ENCODE measurements at places on chromosomes 3 and 15.

GRCh38 chr15:72912996-72913395, 129.4 kb upstream of the ADPGK start:
- DNase-seq = no peak

DNA sequence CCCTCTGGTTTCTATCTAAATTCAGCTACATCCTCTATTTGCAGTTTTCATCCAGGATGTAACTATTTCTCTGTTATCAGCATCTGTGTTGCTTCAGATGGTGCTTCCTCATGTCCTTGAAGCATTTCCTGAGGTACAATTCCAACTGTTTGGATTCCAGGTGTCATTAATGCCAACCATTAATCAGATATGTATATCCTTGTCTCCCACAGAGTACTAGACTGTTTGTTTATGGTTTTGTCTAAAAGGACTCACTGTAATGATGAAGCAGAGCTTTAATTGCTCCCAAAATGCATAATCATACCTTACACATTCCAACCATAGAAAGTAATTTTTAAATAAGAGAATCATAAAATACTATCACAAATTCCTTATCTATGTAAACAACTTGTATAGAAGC, 288.5 kb upstream of the MME start:
- no peak for DNase-seq

GRCh38 chr3:17149076-17149475, 264.3 kb downstream of the PLCL2 start:
- DNase-seq = no peak

DNA sequence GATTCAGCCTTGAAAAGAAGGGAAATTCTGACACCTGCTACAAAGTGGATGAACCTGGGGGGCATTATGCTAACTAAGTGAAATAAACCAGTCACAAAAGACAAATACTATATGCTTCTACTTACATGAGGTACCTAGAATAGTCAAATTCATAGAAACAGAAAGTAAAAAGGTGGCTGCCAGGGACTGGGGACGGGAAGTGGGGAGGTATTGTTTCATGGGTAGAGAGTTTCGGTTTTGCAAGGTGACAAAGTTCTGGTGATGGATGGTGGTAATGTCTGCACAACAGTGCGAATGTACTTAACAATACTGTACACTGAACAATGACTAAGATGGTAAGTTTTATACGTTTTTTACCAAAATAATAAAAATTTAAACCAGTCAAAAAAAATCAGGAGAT, 4.8 kb downstream of the IDH2 start:
- DNase-seq = peak; percentile 52

Data from suppressor macrophage treated with lipopolysaccharide for 4 hours (primary cell).